ENCODE measurements at places on chromosomes 13 and 19. TPM values are rescaled to one million over a fixed set of nuclear protein-coding genes. Genes with fewer than 3 reads are reported as not detected.
A peak's percentile ranks its signal among the peaks of the same experiment; 100 is the strongest.

DNA sequence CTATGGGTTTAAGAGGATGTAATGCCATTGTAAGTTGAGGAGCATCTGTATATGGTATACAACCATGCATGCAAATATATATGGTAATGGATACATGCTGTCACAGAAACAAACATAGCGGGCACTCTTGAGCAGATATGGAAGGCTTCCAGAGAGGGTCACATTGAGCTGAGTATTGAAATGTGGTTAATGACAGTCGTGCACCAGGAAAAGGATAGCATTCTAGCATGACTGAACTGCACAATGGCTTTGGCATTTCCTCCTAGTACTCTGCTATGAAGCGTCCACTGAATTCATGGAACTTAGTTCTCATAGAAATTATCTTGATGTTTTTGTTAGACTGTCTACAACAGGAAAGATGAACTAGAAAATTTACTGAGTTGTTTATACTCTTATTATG, 25.2 kb downstream of the DGKH start:
- DNase-seq, result peak; percentile 31

- no peak for DNase-seq
Observed at GRCh38 chr13:46004491-46004890, 48.1 kb downstream of the ZC3H13 start.

DNA sequence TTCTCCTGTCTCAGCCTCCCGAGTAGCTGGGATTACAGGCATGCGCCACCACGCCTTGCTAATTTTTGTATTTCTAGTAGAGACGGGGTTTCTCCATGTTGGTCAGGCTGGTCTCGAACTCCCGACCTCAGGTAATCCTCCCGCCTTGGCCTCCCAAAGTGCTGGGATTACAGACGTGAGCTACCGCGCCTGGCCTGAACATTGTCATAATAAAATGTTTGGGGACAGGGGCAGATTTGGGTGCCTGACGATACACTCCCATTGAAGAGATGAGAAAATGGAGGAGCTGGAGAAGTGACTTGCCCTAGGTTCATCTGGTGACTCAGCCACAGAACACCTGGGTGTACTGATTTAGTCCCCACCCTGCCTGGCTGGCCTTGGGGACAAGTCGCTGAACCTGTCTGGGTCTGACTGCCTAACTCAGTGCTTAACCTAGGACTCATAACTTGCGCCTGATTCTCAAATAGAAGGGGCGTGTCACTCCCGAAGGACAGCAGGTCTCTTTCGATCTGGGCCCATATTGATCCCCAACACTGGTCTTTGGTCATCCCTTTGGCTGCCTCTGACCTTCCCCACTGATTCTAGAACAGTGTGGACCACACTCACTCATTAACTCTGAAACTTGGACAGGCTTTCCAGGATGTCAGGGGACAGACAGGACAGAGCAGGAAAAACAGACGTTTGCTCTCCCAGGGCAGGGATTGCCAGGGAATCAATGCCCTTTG, 7.6 kb upstream of the BICRA start:
- no peak for DNase-seq

DNA sequence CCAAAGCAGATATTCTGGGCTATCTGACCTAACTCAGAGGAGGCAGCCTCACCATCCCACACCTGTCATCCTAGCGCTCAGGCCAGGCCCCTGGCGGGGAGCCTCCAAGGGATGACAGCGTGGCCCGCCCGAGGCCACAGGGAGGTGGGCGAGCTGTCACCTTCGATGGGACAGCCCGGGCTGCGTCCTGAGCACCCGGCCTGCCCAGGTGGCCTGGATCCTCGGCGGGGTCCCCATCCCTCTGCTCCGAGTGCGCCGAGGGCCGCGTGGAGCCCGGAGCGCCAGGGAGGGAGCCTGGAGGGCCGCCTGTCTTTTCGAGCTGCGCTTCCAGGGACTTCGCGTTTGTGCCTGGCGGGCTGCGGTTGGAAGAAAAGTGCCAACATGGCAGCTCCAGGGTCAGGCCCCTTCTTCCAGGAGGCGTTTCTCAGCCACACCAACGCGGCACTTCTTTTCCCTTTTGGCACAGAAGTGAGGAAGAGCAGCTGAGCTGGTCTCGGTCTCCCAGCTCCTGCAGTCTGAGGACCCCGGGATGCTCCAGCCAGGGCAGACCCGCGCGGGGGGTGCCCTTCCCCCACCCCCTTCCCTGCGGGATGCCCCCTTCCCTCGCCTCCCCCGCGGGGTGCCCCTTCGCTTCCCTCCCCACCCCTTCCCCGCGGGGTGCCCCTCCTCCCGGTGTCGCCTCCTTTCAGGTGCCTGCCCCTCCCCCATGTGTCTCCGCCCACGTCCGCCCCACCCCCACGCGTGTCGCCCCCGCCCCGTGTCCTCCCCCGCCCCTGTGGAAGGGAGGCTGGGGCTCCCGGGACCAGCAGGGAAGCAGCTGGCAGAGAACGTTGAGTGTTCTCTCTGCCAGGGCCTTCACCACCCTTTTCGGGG, 42.3 kb downstream of the GJA3 start:
- DNase-seq, result peak; percentile 76

DNA sequence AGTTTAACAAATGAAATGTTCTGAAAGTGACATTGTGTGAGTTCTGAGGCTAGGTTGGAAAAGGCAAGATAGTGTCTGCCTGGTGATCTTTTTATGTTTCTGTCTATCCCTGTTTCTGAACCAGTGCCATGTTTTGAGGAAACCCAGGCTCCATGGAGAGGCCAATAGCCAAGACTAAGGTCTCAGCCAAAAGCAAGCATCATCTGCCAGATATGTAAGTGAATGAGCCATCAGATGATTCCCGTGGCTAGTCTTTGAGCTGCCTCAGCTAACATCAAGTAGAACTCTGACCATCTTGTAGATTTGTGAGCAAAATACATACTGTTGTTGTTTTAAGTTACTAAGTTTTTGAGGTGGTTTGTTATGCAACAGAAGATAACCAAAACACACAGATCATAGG, 19.6 kb upstream of the CCNA1 start:
- DNase-seq, result no peak

GRCh38 chr13:25301347-25302113, at the start of gene NUP58:
Gene NUP58, plus strand, starts transcription at chr13:25301625. Its CDS starts 149 bp downstream, at chr13:25301774.
- peak; percentile 99 for DNase-seq

GRCh38 chr13:60716313-60716712, 319.3 kb downstream of the TDRD3 start:
- no peak for DNase-seq

The EPN1 gene
- total RNA-seq, result 62.2 TPM

The CALR3 gene
- total RNA-seq, result not detected

The PPP1R15A gene
- total RNA-seq, result 64.0 TPM
